ENCODE measurements at places on chromosomes 16 and 17. TPM values are rescaled to one million over a fixed set of nuclear protein-coding genes. Genes with fewer than 3 reads are reported as not detected.

The APOH gene
- 0.32 TPM for total RNA-seq

The C16orf89 gene
- total RNA-seq: 6.1 TPM

The KRTAP2-2 gene
- total RNA-seq: not detected

The NSRP1 gene
- total RNA-seq: 17.2 TPM

The PLLP gene
- 3.2 TPM for total RNA-seq

The TP53TG3C gene
- not detected for total RNA-seq

The ABCA9 gene
- 31.7 TPM for total RNA-seq

DNA sequence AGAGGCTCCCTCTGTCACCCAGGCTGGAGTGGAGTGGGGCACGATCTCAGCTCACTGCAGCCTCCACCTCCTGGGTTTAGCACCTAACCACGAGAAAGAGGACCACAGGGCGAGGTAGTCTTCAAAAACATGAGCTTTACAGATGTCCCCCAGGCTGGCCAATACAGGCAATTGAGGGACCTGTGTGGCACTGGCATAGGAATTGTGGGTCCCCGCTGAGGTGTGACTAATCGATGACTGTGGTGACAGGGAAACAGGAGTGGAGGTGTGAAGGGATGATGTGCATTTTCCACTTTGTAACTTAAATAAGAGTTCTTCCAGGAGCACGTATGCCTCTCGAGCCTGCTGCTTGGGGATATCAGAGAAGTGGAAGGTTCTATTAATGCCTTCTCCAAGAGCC, 12.6 kb upstream of the ARHGAP17 start:
- no peak for DNase-seq

GRCh38 chr16:10964891-10965326, 20.5 kb downstream of the CLEC16A start:
- DNase-seq: no peak

DNA sequence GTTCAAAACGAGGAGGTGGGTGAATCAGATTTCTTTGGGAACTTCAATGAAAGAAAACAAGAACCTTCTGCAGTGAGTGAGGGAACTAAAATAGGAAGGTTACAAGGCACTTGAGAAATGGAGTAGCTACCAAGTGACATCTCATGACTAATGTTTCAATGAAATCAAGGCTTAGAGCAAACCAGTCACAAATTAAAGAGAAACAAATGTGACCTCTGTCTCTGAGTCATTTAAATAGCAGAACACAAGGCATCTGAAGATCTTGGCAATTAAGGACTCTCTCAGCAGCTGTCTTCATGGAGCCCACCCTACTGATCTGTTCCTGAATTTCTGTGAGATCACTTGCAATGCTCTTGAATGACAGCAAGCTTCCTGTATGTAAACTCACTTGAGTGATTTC, 109.5 kb downstream of the CDH11 start:
- no peak for DNase-seq

DNA sequence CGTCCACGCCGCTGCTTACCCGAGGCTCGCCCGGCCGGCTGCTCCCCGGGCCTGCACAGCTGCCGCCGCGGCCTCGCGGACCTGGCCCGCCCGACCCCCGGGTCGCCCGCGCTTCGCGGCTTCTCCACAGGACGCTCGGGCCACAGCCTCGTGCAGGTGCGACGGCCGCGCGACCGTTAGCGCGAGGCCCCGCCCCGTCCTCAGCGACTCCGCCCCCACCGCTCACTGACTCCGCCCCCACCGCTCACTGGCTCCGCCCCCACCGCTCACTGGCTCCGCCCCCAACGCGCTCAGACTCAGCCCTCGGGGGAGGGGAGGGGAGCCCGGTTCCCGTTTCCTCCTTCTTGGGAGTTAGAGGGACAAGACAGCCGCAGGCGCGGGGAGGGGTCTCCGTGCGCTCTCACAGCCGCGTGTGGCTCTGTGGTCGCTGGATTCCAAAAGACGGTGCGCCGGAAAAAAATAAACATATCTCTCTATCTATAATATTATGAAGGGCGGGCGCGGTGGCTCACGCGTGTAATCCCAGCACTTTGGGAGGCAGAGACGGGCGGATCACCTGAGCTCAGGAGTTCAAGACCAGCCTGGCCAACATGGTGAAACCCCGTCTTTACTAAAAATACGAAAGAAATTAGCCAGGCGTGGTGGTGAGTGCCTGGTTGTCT, at the start of gene MEIOB:
Gene MEIOB (minus strand): TSS at position 191 of the 662 bp plus-strand sequence. CDS start 3,989 bp downstream, outside the sequence.
- no peak for DNase-seq

- DNase-seq: no peak
Observed at GRCh38 chr16:83162791-83163190, 536.0 kb downstream of the CDH13 start.

- no peak for DNase-seq
Observed at GRCh38 chr17:74807925-74808324, 31.8 kb upstream of the NAT9 start.

- DNase-seq: no peak
Observed at GRCh38 chr16:25487888-25488287, 203.9 kb upstream of the HS3ST4 start.

DNA sequence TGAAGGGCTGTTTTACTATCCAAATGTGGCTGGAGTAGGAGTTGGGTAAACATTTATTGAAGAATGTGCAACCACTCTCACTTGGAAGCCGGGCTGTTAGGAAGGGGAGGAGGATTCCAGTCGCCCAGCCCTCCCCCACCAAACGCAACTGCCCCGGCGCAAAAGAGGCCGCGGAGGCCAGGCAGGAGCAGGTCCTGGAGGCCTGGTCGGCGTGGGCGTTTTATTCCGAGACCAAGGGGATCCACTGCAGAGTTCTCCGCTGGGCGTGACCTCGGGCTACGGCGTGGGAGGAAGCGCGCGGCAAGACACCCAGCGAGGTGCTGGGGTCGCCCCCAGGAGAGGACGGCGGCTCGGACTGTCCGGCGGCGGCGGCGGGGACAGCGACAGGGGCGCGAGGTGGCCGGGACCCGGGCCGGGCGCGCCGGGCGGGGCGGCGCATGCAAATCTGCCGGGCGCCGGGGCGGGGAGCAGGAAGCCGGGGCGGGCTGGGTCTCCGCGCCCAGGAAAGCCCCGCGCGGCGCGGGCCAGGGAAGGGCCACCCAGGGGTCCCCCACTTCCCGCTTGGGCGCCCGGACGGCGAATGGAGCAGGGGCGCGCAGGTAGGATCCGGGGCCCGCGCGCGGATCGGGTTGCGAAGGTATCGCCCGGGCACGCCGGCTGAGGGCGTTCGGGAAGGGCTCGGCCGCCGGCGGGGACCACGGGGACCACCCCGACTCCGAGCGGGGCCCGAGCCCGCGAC, at the start of gene IL4R:
Gene IL4R (plus strand): TSS at position 553 of the 739 bp plus-strand sequence. CDS start 26,230 bp downstream, outside the sequence.
- DNase-seq: peak; percentile 83

- DNase-seq: no peak
Observed at GRCh38 chr16:61146429-61146828, 889.8 kb downstream of the CDH8 start.

- DNase-seq: no peak
Observed at GRCh38 chr17:48972749-48973097, 4.3 kb upstream of the GIP start.

DNA sequence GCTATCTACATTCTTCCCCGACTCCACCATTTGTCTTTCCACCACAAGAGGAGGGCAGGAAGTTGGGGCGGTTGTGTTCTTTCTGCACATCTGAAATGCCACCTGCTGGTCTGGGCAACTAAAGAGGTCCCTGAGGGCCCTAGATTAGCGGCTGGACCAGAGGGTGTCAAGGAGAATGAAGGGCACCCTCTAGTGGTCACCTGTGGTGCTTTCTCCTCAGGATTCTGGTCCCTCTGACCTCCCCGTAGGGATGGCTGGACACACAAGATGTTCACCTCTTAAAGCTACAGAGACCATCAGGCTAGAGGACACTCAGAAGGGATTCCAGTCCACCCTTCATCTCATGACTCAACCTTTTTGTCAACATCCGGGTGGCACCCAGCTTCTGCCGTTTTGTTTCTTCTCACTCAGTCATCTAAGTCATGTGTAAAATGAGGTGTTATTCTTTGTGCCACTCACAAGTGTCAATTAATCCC, 2.9 kb upstream of the SCIMP start:
- DNase-seq: peak; percentile 50

GRCh38 chr16:54118846-54119245, 167.7 kb downstream of the IRX3 start:
- no peak for DNase-seq

GRCh38 chr16:89107203-89107582, 13.5 kb downstream of the ACSF3 start:
- DNase-seq: no peak

Data from Right ventricle myocardium superior (tissue), 1 donor.